ENCODE measurements at places on chromosomes 11 and 22.

DNA sequence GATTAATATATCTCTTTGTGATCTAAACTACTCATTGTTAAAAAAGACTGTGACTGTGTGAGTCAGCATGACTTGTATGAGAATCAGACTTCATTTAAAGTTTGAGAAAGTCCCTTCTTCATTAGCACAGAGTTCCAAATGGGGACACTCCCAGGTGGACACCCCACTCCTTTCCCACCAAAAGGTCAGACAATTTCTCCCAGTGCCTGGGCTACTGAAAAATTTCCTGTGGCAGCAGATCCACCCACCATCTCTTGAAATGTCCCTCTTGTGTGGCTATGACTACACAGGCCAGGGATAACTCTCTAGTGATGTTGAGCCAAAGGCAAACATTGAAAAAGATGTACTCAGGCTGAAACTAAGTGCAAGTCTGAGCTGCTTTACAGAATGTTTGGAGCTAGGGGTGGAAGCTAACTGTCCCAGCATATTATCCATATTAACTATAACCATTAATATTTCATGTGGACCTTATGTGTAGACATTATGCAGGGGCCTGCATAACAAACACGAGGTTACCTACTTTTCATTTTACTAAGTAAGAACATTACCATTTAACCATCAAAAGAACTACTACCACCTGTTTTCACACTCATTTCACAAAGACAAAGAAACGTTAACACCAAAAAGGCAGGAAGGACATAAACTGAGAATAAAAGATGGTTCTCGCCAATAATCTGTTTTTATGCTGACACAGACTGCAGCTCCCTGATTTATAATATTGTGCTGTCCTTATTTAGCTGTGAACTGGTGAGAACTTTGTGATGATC lies 44.8 kb downstream of the MMP20 start:
- no peak for DNase-seq

GRCh38 chr22:44259366-44260215 lies 53.2 kb downstream of the SHISAL1 start:
- DNase-seq: no peak

DNA sequence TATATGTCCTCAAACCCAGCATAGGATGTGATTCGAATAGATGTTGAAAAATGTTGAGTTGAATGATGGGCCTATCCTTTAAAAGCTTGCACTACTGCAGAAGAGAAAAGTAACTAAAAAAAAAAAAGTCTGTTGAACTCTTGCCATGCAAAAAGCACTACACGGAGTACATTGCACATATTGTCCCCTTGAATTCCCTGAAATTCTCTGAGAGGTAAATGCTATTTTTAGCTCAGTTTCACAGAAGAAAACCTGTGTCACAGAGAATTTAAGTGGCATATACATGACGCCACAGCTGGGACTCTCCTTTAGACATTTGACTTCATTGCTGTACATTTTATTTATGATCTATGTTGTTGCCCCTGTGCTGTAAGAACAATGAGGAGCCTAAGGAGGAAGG lies 583.8 kb downstream of the SOX6 start:
- no peak for DNase-seq

GRCh38 chr11:106614262-106614661 lies 404.0 kb downstream of the GUCY1A2 start:
- no peak for DNase-seq

- peak; percentile 68 for DNase-seq
These were observed 5.5 kb upstream of the SYT9 start for GRCh38 chr11:7246179-7246578.

DNA sequence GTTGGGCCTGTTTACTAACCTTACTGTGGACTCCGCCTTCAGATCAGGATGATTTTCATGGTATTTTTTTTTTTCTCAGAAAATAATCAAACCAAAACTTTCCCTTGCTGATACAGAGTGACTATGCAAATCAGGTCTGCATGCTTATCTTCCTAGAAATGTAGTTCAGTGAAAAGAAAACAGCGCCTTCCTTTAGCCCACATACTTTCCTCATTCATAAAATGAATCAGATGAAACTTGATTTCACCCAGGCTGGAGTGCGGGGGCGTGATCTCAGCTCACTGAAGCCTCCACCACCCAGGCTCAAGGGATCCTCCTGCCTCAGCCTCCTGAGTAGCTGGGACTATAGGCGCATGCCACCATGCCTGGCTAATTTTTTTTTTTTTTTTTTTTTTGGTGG lies 26.0 kb downstream of the ZNRF3 start:
- DNase-seq: no peak

DNA sequence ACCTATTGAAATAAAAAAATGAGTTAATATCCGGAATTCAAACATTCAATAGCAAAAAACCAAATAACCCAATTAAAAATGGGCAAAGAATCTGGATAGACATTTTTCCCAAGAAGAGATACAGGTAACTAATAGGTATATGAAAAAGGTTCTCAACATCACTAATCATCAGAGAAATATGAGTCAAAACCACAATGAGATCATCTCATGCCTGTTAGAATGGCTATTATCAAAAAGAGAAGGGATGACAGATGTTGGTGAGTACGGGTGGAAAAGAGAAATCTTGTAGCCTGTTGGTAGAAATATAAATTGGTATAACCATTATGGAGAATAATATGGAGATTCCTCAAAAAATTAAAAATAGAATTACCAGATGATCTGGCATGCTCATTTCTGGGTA lies 26.9 kb upstream of the OR6M1 start:
- DNase-seq: no peak

DNA sequence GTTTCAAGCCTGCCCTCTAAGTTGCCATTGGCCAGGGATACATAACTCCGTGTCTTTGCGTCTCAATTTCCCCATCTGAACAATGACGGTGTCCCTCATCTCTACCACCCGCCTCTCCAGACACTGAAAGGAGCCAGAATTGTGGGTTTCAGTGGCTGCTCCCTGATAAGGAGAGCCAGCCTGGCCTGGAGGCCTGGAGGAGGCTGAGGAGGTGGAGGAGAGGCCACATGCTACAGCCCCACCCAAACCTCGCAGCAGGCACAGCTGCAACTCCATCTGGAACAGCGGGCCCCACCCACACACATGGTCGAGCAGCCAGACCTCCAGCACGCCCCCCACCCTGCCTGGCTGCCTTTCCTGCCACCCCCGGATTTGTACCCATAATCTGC lies 34.4 kb upstream of the CD82 start:
- DNase-seq: no peak

- DNase-seq: no peak
These were observed 194.7 kb downstream of the KIRREL3 start for GRCh38 chr11:126805870-126806269.

DNA sequence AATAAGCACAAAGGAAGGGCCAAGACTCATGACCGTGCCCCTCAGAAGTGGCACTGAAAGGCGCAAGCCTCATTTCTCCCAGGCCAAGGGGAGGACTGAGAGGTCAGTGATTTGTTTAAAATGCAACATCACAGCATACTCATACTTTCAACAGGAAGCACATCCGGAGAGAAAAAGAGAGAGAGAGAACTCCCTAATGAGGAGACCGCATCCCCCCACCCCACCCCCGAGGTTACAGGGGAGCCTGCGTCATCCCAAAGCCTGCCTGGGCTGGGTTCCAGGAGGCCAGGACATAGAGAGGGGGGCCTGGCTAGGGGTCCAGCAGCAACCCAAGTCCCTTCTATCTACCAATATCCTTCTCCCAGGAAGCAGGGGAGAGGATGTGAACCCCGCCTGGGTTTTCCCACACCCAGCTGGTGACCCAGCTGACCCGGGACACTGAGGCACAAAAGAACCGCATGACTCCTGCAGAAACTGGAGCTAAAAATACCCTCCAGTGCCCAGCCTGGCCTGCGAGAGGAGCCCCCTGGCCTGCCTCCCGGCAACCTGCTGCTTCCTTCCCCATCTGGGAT lies 3.8 kb downstream of the CSNK1E start:
- DNase-seq: peak; percentile 93

DNA sequence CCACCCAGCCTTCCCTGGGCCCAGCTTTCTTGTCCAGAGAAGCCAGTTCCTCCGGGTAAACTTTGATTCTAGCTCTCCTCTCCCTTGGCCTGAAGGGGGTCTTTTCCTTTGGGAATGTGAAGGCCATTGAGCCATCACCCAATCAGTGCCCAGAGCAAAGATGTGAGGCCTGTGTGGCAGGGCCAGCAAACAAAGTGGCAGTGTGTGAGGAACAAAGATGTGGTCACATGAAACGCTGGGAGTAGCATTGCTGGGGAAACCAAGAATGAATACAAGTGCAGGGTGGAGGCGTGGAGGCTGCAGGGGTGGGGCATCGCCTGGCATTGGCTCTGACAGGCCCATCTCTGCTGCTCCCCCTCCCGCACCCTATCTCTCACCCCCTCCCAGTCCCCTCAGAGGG lies 91.9 kb upstream of the BID start:
- no peak for DNase-seq

DNA sequence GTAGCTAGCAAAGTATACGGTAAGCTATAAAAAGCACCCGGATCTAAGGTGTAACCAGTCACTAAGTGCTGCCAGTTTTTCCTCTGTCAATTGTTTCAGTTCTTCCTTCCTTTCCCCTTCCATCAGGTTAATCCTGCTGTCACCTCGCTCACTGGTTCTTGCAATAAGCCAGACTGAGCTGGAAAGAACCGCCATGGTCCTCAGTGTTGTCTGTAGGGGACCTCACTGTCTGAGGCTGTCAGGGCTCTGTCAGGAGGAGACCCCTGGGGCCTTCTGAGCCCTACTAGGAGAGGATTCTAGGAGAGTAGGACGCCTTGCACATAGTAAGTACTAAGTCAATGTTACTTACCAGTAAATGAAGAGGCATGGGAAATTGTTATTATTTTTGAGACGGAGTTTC lies 1.4 kb upstream of the TBC1D22A start:
- no peak for DNase-seq

- no peak for DNase-seq
These were observed 21.6 kb upstream of the LMO1 start for GRCh38 chr11:8285228-8285627.

GRCh38 chr22:44582016-44582415 lies 84.0 kb upstream of the RTL6 start:
- no peak for DNase-seq

GRCh38 chr11:117641008-117641915 lies 155.8 kb downstream of the DSCAML1 start:
- no peak for DNase-seq

- no peak for DNase-seq
These were observed 100.3 kb downstream of the PDE2A start for GRCh38 chr11:72573855-72574445.

DNA sequence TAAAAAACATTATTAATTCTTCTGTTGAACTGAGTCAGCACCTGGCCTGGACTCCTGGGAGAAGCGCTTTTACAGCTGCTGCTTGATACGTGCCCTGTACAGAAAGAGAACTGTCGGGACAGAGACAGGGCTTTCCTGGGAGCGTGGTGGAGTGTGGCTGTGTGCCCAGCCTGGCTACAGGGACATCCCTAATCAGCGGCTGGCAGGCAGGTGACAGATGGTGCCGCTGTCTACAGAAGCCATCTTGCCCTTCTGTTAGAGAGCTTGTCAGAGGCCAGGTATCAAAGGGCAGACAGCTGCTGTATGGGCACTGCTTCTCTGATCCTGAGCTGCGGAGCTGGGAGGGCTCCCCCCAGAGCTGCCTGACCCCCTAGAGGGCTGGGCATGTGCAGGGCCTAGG lies 361.8 kb downstream of the TENM4 start:
- DNase-seq: no peak

- DNase-seq: no peak
These were observed 141.8 kb downstream of the MPPED1 start for GRCh38 chr22:43553451-43554258.

DNA sequence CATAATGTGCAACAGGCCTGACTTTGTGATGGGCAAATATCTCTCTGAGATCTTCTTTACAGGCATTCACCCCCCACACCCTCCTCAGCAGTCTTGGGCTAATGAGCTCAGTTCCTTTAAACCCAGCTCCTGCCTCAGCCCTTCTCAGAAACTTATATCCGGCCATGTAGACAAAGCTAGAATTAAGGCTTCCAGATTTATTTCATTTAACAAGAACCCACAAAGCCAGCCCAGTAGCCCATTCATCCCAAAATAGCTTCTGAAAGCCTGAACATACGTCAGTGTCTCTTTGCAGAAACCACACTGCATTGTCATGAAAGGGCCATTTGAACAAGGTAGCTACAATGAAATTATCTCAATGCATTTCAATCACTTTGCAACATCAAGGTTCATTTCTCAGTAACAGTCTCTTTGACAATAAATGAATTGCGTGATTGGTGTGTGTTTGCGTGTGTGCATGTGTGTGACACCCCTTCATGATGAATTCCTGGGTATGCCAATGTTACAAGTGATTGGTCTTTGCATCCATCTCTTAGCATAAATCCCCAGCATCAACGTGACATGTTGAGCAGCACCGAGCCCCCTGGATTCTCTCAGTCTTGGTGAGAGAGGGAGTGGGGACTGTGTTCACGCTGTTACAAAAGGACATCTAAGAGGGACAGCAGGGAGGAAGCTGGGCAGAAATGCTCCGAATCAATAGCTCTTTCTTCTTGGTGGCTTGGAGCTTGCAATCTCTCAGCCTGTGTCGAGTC lies 299.6 kb downstream of the KIRREL3 start:
- DNase-seq: no peak

DNA sequence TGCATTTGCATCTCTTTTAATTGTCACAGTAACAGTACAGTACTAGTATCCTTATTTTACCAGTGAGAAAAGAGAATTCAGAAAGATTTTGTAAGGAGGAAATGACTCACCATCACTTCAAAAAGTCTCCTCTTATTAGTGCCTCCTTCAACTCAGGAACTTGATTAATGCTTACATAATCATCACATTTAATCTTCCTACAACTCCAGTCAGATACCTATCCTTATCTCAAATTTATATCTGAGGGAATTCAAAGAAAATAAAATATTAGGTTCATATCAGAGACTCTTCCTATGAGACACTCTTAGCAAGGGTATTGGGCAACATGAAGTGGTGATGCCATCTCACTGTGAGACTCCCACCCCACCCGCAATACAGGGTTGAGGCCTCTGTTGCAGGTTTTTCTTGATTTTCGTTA lies 26.1 kb upstream of the CTSC start:
- DNase-seq: peak; percentile 47

- peak; percentile 33 for DNase-seq
These were observed 21.9 kb downstream of the SBF2 start for GRCh38 chr11:10272132-10272531.

- no peak for DNase-seq
These were observed 9.2 kb downstream of the CRTAM start for GRCh38 chr11:122847466-122847865.

DNA sequence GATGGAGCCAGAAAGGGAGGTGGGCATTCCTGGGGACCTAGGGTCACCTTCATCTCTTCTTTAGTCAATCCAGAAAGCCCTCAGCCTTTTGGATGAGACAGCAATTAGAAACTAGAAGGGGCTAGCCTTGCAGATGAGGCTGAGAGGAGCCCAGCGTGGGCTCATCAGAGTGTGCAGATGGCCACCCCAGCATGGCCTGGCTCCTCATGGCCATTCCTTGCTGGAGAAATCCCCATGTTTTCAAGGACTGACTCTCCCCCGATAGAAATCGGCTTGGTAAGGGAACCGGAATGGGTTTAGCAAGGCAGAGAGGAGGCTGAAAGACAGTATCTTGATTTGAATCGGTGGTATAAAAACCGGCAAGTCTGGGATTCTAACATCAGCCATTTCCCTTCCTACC lies 274.6 kb downstream of the BUD13 start:
- no peak for DNase-seq

Data from HCEC 1CT (cell line).